ENCODE measurements at places on chromosomes 3 and 15. TPM values are rescaled to one million over a fixed set of nuclear protein-coding genes. Genes with fewer than 3 reads are reported as not detected.

- DNase-seq = peak; percentile 80
Measured at GRCh38 chr3:11643605-11644087, at the start of gene VGLL4. Gene VGLL4 (minus strand): TSS chr3:11643915. CDS start chr3:11643518, 397 bp downstream.

CHRNA7 gene
- 9.5 TPM for total RNA-seq

LDHAL6B gene
- not detected for total RNA-seq

DNA sequence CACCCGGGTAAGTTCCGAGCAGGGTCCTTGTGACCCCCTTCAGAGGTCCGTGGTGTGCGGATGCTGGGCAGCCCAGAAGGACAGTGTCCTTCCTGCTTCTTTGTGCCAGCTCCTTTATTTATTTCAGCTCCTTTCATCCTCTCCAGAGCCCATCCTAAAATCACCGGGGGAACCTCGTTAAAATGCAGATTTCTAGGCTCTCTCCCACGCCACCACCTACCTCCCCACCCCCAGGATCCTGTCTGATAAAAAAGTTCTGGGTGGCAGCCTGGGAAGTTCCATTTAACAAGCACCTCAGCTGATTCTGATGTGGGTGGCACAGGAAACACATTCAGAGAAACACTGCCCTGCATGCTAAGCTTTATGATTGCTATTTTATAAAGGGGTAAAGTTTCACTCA is 12.5 kb upstream of the IGF1R start:
- no peak for DNase-seq

ANKUB1 gene
- total RNA-seq = not detected

GRCh38 chr15:52294881-52295420 is 653 bp downstream of the MYO5C start:
- DNase-seq = no peak

GRCh38 chr15:63155486-63155885 is 1.8 kb downstream of the RPS27L start:
- no peak for DNase-seq

ACP3 gene
- total RNA-seq = not detected

AMIGO3 gene
- 0.89 TPM for total RNA-seq

IL20RB gene
- total RNA-seq = 2.0 TPM

DNA sequence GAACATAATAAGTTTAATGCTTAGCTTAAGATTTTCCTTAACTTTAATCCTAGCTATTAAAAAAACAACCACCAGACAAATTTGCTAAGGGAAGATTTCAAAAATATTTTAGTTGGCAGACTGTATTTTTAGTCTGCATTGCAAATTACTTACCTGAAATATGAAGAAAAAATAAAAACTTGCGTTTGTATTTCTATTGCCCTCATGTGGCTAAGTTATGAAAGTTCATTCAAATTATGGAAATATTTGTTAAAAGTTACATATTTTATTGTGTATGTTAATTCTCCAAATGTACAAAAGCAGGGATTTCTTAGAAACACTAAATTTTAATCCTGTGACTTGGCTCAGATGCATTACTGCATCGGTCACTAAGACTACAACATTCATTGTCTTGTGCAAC is 15.0 kb downstream of the GTF2A2 start:
- DNase-seq = no peak

GABPB1 gene
- total RNA-seq = 37.8 TPM

GRCh38 chr15:91336687-91337086 is 236.6 kb downstream of the SV2B start:
- no peak for DNase-seq

TMEM207 gene
- not detected for total RNA-seq

ABI3BP gene
- not detected for total RNA-seq

ABCC5 gene
- total RNA-seq = 50.9 TPM

PPP4R2 gene
- 105 TPM for total RNA-seq
